NB4 (cell line): ENCODE measurements at places on chromosomes 2 and 18.

DNA sequence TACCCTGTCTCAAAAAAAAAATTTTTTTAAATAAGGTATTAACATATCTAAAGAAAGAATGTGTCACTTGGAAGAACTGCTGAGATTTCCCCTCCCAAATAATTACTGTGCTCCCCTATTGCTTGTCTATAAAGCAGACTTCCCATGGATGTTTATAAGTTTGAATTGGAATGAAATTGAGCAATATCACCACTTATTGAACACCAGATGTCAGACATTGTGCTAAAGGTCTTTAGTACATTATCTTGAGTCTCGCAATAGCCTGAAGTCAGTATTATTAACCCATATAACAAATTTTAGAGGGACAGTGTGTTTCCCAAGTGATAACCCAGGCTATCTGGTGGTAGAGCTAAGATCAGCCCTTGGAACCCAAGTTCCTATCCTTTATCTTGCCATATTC lies 102.9 kb upstream of the MSH2 start:
- no peak for DNase-seq

DNA sequence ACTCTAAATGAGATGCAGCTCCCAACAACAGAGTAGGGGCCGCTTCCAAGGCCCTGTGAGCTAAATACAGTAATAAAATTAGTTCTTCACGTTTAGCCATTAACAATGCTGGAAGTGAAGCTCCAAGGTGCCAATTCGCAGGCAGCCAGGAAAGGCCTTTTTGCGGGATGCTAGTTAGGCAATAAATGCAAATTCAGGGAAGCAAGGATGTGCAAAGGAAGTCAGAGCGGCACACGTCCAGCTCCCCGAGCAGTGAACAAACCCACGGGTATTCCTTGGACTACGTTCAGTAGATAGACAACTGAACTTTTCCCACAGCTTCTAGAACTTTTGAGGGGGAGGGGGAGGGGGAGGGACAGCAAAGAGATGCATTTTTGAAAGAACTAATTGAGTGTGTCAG lies 6.9 kb downstream of the ZNF516 start:
- no peak for DNase-seq

- no peak for DNase-seq
Measured at GRCh38 chr2:212364112-212364985, 174.3 kb downstream of the ERBB4 start.

GRCh38 chr2:217301142-217301925 lies 441.5 kb upstream of the TNP1 start:
- DNase-seq = no peak

- no peak for DNase-seq
Measured at GRCh38 chr2:65292461-65293011, 64.9 kb downstream of the ACTR2 start.

- peak; percentile 28 for DNase-seq
Measured at GRCh38 chr2:159326569-159327255, 40.2 kb upstream of the WDSUB1 start.

DNA sequence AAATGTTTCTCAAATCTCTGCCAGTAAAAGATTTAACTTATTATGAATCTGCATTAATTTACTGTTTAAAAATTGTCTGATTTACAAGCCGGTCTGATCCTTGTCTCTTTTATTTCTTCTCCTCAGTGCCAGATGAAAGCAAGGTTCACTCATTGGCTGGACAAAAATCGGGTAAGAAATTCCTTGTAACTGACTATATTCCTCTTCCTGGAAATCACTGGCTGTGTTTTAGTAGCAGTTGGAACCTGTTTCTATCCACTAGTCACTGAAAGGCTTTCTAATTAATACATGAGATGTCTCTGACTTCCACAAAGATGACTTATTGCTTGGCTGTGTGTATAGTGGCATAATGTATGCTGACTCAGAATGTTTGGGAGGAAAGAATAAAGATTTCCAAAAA lies 436.6 kb upstream of the NRP2 start:
- DNase-seq = no peak

DNA sequence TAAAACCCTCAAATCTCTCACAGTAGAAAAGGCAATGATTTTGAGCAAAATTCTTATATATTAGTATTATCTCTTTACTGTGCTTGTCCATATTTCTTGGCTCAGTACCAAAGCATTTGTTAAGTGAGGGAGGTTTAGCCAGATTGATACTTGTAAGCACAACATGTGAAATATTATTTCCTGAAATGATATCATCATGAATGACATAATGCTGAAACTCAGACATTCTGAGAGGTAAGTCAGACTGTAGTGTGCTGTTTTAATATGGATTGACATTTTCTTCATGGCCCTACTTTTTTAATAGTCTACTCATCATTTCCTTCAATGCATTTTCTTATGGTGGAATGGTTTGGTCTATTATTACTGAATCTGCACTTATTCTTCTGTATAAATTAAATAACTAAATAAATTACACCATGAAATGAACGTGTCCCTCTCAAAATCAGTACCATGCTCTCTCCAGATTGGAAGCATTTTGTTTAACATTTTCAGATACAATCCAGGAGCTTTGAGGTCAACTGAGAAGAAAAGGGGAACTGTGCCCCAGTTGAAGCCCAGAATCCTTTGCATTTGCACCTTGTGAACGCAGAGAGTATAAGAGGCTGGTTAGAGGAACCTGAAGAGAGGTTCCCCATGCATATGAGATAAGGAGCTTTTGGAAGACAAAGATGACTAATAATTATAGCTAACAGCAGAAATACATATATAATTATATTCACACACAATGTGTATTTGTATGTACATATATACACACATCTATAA lies 50.1 kb upstream of the CRACDL start:
- DNase-seq = peak; percentile 42

GRCh38 chr2:216001216-216002100 lies 11.9 kb downstream of the MREG start:
- DNase-seq = no peak

GRCh38 chr2:121334581-121335293 lies 49.7 kb upstream of the TFCP2L1 start:
- no peak for DNase-seq

DNA sequence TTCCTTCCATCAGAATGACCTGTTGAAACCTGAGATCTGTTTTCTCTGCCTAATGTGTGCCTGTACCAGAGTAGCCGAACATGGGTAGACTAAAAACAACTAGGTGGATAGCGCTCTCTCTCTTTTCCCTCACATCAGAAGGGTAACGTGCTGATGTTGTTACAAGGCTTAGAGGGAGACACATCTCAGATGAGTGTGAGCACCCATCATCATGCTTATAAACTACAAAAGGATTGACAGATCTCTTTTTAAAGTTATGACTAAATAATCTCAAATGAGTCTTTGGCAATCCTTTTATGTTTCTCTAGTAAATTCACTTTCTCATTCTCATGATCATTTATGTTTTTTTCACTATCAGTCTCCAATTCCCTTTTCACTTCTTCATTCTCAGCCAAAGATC lies 75.5 kb upstream of the CCDC141 start:
- no peak for DNase-seq

DNA sequence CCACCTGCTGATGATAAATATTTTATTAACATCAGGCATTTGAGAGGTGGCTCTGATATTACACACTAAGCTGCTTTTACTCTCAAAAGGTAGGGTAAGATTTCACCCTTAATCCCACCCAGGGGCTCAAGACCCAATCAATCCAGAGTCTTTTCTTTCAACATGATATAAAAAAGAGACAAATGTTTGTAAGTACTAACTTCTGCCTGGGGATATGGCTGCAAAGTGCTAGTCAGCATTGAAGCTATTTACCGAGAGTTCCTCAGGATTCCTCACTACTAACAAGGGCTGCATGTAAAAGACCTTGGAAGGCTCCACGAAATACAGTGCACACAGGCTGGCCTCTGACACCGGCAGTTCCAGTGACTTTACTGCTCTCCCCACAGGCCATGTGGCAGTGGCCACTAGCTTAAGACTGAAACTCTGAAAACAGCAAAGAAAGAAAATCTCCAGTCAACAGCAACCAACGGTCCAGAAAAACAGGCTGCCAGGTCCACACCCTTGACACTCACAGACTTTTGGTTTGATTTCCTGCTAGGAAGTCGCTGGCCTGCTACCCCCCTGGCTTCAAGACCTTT lies 11.2 kb downstream of the MREG start:
- no peak for DNase-seq

- no peak for DNase-seq
Measured at GRCh38 chr2:84373391-84373790, 85.7 kb downstream of the SUCLG1 start.

DNA sequence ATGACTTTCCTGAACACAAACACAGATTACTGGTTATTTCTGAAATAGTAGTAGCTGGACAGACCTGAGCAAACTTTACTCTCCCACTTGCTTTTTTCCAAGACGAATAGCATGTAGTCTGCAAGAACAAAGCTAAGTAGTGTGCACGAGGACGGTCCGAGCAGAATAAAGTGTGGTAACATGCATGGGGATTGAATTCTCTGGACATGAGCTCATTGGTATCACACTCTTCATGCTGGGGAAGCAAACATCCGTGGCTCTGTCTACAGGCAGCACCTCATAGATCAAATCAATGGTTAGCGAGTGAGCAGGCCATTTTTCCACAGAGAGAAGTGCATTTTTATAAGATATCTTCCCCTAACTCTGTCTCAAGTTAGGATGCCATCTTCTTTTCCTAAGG lies 164.8 kb upstream of the STK17B start:
- no peak for DNase-seq

DNA sequence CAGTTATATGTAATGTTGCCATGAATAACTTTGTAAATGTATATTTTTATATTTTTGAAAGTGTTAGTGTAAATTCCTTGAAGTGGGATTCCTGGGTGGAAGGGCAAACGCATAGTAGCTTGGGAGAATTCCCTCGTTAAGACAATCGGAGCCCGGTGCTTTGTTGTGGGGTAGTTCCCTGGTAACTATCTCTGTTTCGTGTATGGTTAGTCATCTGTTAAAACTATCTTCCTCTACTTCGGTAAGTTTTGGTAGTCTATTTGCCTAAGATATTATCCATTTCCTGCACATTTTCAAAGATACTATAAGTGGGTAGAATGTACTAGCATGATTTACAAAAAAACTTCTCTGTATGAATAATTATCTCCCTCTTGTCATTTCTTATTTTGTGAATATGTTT lies 113.8 kb upstream of the NRXN1 start:
- DNase-seq = no peak
